NCI-H1092 (cell line): ENCODE measurements at places on chromosomes 11 and 22.

GRCh38 chr11:119249671-119250010 is 43.5 kb downstream of the CBL start:
- DNase-seq, result no peak

DNA sequence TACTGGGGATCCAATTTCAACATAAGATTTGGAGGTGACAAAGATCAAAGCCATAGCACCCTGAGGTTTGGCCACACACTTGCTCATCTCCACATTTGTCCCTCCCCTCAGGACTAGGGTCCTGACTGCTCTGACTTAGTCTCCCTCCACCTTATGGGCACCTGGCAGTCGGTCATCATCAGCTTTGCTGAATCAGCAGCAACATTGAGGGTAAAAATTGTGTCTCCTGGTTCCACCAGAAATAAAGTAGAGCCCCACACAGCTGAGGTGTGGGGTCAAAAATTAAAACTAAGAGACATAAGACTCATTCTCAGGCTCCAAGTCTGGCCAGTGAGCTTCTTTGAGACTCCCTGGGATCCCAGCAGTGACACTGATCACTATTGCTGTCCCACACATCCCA is 56.2 kb downstream of the GGTLC2 start:
- no peak for DNase-seq

DNA sequence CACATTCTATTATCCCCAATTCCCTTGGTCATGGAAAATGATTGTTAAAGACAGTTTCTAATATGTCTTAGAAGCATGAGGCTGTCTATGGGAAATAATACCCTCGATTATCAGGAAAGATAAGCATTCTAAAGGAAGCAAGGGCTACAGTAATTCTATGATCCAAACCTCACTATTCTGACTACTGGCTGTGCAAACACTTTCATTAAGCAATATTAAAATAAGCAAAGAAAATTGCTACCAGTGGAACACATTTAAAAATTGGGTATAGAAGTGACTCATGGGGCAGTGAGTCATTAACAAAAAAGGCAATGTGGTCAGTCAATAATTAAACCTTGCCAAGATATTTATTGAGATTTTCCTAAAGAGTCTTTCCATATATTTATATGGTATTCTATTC is 1415.2 kb upstream of the TENM4 start:
- no peak for DNase-seq

DNA sequence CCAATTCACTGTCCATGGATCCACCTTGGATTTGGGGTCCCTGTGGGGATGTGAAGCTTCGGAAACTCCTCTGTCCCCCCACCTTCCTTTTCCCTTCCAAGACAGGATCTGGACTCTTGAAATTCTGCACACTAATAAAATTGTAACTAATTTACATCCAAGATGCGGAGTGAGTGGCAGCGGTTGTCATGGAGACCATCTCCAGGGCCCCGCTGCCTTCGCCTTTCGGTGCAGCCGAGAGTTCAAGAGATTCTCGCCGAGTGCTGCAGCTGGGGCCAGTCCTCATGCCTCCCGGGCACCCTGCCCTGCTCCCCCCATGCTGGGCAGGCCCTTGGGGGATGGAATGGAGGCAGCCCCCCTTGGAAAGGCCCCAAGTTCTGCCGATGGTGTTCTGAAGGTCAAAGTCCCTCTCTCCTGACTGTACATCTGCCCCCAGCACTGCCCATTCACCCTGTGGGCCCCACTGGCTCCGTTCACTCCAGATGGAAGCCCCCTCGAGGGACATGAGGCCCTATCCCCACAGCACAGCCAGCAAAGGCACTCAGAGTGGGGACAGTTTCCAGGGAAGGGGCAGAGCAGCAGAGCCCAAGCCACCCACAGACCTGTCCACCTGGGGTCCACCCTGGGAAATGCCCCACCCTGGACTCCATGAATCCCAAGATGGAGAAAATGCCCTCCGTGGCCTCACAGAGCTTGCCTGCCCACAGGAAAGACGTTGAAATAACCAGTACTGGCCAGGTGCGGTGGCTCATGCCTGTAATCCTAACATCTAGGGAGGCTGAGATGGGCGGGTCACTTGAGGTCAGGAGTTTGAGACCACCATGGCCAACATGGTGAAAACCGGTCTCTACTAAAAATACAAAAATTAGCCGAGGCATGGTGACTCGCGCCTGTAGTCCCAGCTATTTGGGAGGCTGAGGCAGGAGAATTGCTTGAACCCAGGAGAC is 25.9 kb downstream of the IGLL1 start:
- no peak for DNase-seq

DNA sequence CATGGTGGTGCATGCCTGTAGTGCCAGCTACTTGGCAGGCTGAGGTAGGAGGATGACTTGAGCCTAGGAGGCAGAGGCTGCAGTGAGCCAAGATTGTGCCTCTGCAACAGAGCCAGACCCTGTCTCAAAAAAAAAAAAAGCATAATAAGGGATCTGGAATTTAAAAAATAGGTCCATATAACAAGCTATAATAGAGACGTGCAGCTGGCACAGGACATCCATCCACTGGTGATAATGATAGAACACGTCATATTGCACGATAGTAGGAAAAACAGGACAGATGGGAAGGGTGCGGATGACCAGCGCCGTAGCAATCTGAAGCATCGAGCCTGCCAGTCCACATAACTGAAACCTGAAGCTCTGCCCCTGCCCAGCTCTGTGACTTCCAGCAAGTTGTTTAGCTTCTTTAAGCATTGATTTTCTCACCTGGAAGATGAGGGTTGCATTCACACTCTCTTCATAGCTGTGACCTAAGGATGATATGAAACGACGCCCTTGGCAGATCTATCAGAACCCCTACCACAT is 60.3 kb upstream of the PRODH start:
- DNase-seq, result no peak

- DNase-seq, result no peak
Measured at GRCh38 chr11:68818181-68818580, 23.5 kb downstream of the CPT1A start.

DNA sequence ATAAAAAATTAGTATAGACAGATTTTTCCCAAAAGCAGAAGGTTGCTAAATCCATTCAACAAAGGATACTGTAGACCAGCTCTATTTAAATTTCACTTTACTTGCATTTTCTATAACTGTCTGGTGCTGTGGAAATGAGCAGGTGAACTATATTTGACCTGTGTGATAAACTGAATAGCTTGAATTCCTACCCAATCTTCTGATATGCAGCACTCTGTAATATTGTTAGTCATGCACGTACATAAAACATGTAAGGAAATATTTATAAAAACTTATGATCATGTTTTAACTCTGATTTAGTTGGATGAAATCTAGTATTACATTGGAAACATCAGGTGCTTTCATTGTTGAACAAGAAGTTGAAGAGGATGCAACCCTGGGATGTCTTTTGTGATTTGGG is 213.6 kb downstream of the DBX1 start:
- no peak for DNase-seq

- DNase-seq, result no peak
Measured at GRCh38 chr11:128152796-128153696, 434.3 kb downstream of the ETS1 start.

- DNase-seq, result no peak
Measured at GRCh38 chr11:24286238-24286637, 210.6 kb upstream of the LUZP2 start.

GRCh38 chr11:115220911-115221310 is 283.3 kb downstream of the CADM1 start:
- DNase-seq, result no peak

- DNase-seq, result no peak
Measured at GRCh38 chr22:34475886-34476285, 555.6 kb upstream of the LARGE1 start.

DNA sequence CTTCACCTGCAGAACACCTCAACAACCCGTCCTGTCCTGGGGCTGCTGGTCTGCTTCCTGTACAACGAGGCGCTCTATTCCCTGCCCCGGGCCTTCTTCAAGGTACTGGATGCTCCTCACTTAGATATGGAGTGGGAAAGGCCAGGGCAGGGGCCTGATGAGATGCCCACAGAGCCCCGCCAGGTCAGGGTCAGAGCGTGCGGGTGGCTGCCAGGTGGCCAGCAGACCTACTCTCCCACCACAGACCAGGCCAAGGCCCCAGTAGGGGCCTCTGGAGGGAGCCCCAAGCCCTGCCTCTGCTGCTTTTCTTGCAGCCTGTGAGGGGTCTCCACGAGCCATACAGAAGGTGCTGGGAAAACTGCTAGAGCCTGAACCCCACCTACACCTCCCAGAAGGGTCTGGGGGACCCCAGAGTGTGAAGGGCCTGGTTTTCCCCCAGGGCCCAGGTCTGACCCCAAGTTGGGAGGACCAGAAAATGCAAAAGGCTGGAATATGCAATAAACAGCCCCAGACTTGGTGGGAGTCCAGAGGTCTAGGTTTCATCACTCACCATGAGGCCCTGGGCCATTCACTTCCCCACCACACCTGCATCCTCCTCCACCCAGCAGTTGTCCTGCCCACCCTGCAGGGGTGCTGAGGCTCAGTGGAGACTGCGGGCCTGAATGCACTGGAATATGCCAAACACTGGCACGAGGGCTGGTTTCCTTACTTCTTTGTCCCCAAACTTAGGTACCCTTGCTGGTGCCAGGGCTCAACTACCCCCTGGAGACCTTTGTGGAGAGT is 14.7 kb downstream of the ZDHHC24 start:
- DNase-seq, result no peak

- DNase-seq, result no peak
Measured at GRCh38 chr11:35131886-35132285, 7.1 kb upstream of the CD44 start.

- DNase-seq, result peak; percentile 45
Measured at GRCh38 chr11:61627850-61628661, 47.2 kb upstream of the SYT7 start.

DNA sequence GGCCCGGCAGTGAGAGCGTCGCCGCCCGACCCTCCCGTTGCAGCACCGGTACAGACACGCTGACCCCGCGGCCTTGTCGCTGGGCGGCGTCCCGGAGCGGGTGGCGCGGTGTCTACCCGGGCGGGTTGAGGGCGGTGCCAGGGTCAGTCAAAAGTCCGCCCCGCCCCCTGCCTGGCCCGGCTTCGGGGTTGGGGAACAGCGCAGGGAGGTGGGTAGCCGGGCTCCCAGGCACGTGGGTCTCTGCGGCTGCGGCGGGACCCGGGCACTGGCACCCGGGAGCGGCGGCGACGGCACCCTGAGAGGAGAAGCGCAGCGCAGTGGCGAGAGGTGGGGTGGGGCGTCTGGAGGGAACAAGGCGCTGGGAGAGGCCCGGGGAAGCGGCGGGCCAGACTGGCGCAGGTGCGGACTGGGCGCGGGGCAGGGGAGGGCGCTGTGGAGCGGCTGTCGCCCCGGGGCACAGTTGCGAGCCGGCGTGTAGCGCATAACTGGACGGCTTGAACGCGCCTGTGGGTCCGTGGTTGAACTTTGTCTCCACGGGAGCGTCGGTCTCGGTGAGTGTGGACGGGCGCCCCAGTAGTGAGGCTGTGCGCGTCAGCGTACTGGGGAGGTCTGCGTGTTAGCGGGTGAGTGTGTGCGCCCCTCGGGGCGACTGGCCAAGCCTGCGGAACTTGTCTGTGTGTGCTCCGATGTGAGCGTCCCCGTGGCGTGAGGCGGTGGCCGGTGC is at the start of gene P2RY2:
Gene P2RY2, plus strand, starts transcription at position 176 of the 724 bp plus-strand sequence. CDS start 15,879 bp downstream, outside the sequence.
- DNase-seq, result no peak

- no peak for DNase-seq
Measured at GRCh38 chr11:15824060-15824459, 532.3 kb downstream of the SOX6 start.

DNA sequence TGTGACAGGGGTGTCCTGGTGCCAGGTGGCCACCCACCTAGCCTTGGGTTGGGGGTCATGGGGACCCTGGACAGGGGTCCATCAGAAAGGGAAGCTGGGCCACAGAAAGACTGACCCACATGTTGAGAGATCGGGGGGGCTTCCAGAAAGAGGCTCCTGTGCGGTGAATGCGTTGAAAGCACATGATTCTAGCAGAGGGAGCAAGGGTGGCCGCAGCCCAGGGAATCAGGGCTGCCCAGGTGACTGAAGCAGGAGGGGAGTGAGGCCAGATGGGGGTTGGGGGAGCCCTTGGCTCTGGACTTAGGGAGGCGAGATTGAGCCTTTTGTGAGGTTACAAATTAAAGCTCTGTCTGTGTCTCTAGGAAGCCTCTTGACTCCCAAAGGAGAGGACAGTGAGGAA is 80.7 kb downstream of the MORC2 start:
- DNase-seq, result no peak

DNA sequence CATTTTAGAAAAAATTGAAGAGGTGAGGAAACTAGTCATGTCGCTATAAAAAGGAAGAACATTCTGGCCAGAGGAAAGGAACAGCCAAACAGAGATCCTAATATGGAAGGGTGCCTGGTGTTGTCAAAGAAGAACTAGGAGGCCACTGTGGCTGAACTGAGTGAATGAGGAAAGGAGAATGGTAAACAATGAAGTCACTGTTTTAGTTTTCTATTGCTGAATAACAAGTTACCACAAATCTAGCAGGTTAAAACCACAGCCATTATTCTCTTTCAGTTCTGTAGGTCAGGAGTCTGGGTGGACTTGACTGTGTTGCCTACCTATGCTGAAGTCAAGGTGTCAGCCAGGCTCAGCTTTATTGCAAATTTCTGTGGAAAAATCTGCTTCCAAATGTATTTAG is 549.3 kb upstream of the CCDC90B start:
- DNase-seq, result no peak

- no peak for DNase-seq
Measured at GRCh38 chr11:45934580-45935318, 12.3 kb downstream of the LARGE2 start.

DNA sequence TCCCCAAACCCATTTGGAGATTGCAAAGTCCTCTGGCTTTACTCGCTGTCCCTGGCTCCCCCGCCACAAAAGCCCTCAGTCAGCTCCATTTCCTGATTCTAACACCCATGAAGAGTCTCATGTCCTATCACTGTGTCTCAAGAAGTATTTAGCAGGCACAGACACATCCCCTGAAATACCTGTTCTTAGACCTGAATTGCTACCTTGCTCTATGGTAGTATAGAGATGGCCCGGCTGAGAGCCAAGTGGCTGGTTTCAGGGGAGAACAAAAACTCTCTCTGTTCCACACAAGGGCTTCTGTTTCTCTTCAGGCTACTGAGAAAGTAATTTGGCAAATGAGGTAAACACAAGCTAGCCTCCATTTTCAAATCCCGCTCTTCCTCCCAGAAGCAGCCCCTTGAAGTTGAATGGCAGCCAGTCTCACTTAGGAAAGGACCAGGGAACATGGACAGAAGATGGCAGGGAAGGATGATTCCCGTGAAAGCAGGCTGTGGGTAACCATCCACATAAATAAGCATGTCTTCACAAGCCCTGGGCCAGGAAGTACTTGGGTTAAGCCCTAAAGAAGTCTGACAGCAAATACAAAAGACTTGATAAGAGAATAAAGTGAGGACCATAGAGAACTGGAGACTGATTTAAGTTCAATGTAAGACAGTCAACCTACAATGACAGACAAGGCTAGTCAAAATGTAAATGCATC is 137.8 kb downstream of the C11orf58 start:
- no peak for DNase-seq

DNA sequence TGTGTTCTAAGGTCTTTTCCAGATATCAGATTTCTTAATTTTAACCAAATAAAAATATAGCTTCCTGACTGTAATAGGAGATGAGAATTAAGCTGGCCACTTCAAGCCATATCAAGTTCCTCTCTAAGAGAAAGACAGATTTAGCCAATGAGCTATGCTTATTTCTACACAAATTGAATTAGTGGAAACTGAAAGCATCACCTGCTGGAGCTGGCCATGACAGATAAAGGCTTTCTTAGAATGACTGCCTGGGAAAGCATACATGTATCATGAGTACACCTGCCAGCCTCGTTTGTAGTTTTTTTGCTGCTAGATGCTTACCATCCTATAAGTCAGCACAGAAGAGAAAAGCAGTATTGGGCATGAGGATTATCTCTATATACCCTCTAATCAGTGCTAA is 53.5 kb upstream of the DBX1 start:
- DNase-seq, result no peak
